ENCODE measurements at places on chromosomes 7 and 10.

- peak; percentile 44 for DNase-seq
Observed at GRCh38 chr7:7696458-7697119, 21.8 kb downstream of the RPA3 start.

GRCh38 chr7:70812511-70812910, 319.4 kb upstream of the GALNT17 start:
- DNase-seq: no peak

GRCh38 chr7:142131439-142132185, 20.1 kb downstream of the MGAM2 start:
- no peak for DNase-seq

DNA sequence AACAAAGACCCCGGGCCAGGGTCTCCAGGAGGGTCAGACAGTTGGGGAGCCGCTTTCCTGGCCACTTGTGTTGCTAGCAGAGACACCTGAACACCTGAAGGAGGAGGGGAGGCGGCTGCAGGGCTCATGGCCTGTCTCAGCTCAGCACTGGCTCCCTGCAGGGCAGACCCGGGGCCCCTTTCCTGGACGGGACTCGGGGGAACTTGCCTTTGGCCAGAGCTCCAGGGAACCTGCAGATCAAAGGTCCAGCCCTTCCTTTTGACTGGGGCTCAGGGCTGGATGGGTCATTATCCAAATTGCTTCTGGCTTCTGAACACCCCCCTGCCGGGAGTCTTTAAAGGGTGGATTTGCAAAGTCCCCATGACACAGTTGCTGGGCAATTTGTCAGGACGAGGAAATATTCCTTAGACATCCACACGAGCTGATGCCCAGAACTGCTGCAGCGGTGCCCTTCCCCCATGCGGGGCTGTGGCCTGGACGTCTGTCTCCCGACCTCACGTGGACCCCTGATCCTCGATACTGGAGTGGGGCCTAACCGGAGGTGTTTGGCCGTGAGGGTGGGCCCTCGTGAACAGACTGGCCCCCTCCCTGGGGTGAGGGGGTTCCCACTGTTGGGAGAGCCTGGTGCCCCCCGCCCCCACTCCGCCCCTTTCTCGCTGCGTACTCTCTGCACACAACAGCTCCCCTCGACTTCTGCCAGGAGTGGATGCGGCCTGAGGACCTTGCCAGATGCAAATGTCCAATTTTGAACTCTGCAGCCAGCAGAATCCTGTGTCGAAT, 194.3 kb downstream of the ELFN1 start:
- no peak for DNase-seq

- DNase-seq: no peak
Observed at GRCh38 chr7:128938544-128939074, 882 bp downstream of the IRF5 start.

GRCh38 chr10:124983321-124983720, 41.4 kb downstream of the ZRANB1 start:
- peak; percentile 41 for DNase-seq

GRCh38 chr7:650339-651031, 76.0 kb upstream of the DNAAF5 start:
- no peak for DNase-seq

GRCh38 chr7:70836279-70836678, 295.7 kb upstream of the GALNT17 start:
- DNase-seq: no peak

GRCh38 chr10:14683256-14683655, 91.4 kb downstream of the FAM107B start:
- DNase-seq: no peak

DNA sequence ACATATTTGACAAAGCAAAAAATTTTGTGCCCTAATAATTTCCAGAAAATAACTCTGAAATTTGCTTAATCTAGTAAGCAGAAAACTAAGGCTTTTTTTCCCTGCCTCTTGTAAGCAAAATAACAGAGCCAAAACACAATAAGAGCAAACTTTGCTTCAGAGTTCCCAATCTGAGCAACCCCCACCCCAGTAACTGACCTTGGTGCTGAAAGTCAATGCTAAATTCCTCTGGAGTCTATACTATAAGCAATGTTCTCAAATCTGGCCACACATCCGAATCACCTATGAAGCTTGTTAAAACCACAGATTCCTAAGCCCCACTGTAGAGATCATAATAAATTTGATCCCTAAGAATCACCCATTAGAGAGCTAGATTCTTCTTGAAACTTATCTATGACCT, 150.5 kb downstream of the ELAPOR2 start:
- DNase-seq: peak; percentile 11

DNA sequence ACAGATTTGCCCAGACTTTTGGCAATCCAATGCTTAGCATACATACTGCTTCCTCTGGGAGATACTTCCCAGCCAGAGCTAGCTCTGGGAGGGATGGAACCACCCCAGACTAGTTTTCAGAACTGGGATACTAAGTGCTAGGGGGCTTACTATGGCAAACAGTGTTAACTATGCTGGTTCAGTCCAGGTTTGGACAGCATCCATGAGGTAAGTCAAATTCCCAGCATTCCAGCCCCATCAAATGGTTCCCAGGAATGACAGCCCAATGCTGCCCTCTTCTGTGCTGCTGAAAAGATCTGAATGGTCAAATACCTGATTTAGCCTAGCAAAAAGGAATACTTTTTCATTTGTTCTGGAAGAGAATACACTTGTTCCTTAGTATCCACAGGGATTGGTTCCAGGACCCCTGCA, 141.7 kb upstream of the CCDC6 start:
- DNase-seq: peak; percentile 16

GRCh38 chr10:86319676-86320075, 46.9 kb downstream of the GRID1 start:
- no peak for DNase-seq

- DNase-seq: peak; percentile 50
Observed at GRCh38 chr7:28064437-28064836, 116.2 kb downstream of the JAZF1 start.

DNA sequence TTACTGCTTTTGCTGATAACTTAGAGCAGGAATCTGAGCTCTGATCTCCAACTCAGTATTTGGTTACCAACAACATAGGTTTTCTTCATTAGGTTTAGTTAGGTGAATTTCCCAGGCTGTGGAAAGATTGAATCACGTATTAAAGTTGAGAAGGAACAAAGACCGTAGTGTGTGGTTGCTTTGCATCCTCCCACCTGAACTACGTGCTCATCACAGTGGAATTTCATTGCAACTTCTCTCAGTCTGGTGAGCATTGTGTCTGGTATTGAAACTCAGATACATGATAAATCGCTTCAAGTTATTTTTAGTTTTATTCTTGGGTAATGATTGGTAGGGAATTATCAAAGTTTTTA, 139.4 kb upstream of the AKR1E2 start:
- DNase-seq: peak; percentile 52

DNA sequence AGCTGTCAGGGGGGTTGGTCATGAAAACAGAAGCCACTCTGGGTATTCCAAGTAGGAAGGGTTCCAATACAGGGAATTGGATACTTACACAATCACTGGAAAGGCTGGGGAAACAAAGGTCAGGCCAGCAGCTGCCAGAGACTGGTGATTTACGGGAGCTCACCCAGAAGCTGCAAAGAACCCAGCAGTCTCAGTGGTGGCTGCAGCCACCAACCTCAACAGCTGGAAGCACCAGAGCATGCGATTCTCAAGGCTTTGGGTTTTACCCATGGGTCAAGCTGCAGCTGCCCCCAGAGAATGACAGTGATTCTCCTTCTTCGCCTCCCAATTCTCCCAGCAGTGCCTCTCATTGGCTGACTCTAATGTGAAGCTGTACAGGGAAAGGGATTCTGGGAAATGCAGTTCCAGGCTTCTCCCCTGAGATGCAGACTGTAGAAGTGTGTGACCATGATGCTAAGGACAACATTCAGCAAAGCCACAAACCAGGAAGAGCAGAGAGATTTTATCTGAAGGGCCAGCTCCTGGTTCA, 107.2 kb upstream of the TCF7L2 start:
- DNase-seq: peak; percentile 36

DNA sequence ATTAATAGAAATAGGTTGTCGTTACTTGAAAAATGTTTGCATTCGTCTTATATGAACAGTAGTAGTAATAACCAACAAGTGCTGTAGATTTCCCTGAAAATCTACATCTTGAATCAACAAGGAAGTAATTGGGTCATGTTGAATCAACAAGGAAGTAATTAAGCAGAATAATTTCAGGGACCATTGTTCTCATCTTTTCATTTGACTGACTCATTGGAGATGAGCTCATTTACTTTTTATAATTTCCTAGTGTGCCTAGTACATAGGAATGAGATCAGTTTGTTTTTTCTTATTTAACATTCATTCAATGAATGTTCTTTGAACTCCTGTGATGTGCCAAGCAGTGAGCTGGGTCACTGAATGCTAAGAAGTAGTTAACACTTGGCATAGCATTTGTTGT, 8.2 kb downstream of the CLDN12 start:
- peak; percentile 41 for DNase-seq

- DNase-seq: no peak
Observed at GRCh38 chr10:91875779-91876178, 33.5 kb downstream of the FGFBP3 start.
